Esophagus squamous epithelium (tissue), 5 donors: ENCODE measurements at places on chromosomes 7 and 10.

- no peak for DNase-seq
These were observed 79.0 kb downstream of the AUTS2 start for GRCh38 chr7:69677054-69677852.

DNA sequence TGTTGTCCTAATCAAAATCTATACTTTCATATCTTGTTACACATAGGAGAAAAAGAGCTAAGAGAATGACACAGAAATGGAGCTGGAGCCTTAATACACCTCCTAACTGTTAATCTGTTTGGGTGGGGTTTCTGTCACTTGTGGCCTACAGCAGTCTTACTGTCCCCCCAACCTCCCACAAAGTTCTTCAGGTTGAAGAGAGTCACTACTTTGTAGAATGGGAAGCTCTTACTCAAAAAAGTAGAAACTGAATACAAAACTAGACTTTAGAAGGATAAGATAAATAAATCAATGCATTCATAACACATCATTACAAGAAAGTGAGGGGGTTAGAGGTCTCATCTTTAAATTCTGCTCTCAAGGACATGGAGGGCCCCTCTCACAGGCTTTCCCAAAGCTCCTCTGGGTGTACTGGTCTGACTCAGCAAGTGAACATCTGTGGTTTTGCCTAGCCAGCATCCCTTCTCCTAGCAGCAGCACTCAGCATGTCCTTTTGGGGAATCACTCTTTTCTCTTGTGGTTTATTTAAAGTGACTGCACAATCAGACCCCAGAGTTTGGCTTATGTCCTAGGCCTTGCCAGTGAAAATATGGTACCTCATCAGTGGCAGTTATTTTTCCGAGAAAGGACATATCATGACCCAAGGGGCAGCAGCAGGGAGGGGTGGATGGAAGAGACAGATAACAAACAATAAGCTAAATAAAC lies 2.0 kb upstream of the BLVRA start:
- no peak for DNase-seq

DNA sequence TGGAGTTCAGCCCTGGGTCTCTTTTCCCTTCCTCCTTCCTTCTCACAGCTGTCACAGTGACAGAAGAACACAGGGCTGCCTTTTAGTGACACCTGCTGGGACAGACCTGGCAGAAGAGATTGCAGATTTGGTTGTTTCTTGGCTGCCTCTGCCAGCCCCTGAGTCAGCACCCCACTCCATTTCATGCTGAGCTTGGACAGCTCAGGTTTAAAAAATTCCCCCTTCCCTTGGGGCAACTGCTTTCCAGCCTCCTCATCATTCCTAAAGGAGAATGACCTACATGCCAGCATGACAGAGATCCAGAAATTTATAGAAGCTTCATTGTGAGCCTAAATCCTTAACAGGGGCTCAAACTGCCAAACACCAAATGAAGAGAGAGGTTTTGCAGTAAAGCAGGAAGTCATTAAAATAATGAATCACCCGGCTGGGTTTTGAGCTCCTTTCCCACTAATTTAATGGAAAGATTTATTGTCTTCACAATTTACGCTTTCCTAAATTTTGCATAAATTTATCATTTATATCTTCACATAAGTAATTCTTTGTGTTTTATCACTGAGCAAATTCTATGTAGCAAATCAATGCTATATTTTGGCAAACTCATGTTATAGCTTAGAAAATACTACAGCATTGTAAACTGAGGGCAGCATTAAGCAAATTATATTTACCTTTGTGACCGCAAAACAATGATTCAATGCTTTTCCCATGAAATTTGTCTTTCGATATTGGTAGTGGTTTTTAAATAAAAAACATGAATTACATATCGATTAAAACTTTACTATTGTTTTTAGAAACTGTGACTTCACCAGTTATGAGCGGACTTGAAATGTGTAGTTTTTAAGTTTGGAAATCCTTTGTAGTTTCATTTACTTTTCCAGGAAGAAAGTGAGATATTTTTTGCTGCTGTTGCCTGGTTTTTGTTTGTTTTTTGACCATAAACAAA lies 399.5 kb upstream of the ANKRD30A start:
- no peak for DNase-seq

- no peak for DNase-seq
These were observed 33.5 kb upstream of the IMMP2L start for GRCh38 chr7:111595780-111596179.

DNA sequence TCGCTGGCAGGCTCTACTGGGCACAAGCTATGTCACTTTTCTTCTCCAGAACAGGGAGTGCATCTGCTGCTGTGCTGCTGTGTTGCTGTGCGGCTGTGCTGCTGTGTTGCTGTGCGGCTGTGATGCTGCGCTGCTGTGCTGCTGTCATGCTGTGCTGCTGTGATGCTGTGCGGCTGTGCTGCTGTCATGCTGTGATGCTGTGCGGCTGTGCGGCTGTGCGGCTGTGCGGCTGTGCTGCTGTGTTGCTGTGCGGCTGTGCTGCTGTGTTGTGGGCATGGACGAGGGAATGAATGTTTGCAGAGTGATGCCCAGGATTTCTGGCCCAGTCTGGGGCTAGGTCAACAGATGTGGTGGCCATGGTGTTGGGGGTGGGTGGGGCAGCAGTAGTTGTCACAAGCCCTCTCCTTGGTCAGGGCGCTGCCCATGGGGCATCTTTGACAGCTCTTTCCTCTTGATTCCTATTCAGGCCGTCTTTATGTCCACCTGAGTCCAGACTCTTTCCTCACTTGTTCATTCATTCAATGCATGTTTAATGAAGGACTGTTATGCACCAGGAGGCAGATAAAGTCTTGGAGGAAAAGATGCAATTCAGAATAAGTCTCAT lies 55.6 kb downstream of the C10orf120 start:
- DNase-seq: no peak

DNA sequence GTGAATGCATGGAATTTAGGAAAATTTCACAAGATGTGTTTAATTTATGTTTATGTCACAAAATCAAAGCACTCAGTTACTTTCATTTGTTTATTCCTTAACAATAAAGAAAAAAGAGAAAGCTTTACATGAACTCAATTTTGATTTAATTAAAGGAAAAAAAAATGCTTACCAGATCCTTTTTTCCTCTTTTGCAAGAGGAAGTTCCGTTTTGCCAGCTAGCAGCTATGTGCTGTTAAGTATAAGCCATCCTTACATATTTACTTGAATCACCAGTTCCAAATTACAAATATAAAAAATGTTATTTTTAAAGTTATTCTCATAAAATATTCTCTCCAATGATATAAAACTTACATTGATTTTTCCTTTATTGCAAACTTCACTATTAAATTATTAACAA lies 12.7 kb downstream of the MRC1 start:
- no peak for DNase-seq

DNA sequence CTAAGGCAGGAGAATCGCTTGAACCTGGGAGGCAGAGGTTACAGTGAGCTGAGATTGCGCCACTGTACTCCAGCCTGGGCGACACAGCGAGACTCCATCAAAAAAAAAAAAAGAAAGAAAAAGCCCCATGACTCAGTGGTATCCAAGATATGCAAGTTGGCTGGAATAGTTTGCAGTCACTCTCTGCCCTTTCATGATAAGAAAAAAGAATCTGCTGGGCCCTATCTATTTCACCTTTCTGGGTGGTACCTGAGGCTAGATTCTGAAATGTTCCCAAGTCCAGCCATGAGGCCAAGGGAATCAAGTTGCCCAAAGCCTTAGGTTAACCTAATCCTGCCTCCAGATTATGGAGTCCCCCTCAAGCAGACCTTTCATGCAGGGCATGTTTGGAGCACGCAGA lies 24.3 kb downstream of the NKX2-3 start:
- no peak for DNase-seq

GRCh38 chr7:139598642-139599041 lies 75.2 kb downstream of the CLEC2L start:
- DNase-seq: no peak

- DNase-seq: no peak
These were observed 105.0 kb downstream of the TES start for GRCh38 chr7:116315293-116315692.

DNA sequence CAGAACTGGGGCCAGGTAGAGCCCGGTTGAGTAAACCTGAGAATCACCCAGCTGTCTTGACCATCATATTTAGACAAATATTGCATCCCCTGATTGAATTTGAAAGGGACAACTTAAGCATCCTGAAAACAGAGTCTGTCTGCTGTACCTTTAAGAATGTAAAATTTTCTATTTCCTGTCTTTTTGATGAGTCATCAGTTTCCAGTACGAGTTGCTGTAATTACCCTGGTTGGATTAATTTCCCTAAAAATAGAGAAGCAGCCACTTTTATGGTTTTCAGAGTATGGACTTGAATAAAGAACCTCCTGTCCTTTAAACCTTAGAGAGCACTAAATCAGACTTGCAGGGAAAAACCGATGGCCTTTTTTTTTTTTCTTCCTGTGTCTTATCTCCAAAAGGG lies 164.6 kb upstream of the SH2B2 start:
- DNase-seq: no peak

DNA sequence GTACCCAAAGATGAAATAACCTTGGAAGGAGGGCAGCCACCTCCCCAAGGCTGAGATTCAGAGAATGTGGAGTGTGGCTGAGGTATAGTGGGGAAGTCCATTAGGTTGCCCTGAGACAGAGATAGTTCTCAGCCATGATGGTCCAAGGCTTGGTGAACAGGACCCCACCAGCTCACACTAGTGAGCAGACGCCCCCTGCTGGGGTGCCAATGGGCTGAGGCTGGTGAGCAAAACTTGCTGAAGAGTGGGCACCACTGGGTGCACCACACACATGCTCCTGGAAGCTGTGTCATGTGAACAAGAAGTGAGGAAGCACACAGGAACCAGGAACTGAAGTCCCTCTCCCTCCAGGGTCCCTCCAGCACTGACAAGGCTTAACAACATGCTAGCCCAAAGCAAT lies 8.9 kb downstream of the FBXL13 start:
- DNase-seq: no peak

- no peak for DNase-seq
These were observed 59.5 kb upstream of the CDCA7L start for GRCh38 chr7:22005151-22005550.

- DNase-seq: no peak
These were observed 160.1 kb upstream of the AOAH start for GRCh38 chr7:36884351-36884750.

DNA sequence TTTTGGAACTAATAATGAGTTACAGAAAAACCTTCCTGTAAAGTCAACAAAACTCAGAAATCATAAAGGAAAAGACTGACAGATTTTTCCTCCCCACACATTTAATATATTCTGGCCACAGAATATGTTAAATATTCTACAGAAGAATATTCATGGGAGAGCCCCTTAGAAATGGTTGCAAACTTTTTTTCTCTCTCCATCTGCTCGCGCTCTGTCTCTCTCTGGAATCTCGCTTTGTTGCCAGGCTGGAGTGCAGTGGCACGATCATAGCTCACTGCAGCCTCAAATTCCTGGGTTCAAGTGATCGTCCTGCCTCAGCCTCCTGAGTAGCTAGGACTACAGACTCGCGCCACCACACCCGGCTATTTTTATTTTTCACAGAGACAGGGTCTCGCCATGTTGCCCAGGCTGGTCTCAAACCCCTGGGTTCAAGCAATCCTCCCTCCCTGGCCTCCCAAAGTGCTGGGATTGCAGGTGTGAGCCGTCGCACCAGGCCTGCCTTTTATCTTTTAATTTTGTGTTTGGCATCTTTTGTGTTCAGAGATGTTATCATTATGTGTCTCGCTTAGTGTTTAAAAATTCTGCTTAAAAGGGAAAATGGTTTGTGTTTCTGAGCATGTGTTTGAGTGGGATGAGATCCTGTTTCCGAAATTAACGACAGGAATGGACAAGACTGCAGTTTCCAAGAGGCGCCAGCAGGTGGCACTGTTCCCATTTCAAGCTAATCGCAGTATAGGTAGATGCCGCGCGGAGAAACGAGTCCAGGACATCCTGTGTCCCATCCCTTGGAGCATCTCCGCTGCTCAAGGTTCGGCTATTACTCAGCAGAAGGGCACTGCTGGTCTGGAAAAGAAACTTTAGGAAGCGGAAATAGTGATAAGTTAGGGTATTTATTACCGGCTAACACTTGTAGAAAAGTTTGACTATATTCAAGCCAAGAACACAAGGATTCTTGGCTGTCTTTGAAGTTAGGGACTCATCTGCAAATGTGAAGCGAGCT lies 23.1 kb upstream of the ST7 start:
- no peak for DNase-seq

DNA sequence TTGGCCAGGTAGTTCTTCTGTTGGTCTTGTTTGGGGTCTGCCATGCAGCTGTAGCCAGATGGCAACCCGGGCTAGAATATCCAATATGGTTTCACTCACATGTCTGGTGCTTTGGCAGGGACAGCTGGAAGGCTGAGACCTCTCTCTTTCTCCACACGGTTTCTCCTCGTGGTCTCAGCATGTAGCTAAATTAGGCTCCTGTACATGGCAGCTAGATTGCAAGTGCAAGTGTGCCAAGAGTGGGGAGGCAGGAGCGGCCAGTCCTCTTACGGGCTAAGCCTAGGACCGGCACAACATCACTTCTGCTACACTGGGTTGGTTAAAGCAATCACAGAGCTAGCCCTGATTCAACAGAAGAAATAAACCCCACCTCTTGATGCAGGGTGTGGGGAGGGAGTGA lies 9.3 kb upstream of the PDE1C start:
- DNase-seq: no peak

DNA sequence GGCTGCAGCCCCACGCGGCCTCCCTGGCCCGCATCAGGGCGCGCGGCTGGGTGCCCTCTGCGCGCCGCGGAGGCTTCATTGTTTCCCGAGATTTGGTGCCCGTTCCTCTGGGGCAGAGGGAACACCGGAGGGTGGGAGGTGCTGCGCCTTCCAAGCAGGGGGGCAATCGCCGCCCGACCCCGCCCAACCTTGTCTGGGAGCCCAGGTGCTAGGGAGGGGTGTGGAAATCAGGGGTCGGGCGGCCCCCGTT lies 1.0 kb upstream of the NRP1 start:
- no peak for DNase-seq

DNA sequence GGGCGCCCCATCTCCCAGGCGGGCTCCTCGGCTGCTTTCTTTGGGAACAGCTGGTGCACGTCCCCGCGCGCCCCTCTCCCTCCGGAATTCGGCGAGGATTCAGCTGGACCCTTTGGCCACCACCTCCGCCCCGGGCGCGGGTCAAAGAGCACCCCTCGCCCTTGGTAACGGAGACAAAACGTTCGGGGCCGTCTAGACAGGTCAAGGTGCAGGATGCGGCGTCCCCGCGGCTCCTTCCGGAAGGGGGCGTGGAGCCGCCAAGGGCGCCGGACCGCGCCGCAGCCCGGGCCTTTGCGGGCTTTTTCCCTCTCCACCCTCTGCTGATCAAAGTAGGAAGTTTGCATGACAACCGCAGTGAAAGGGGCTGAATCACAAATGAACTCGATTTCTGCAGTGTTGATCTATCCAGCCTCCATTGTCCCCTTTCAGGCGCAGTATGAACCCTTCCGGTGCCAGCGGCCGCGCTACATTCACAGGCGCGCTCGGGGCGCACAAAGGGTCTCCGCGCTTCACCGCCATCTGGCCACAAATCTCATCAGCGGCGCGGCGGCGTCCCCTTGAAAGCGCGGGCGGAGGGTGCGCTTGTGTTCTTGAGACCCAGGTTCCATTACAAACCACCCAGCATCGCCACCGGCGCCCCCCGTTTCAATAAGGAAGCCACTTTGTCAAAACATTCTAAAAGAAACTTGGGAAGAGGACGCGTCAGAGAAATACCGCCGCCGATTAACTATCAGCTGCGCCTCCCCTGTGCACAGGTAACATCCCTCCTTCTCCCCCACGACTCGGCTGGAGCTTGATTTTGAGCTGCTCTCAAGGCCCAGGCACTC lies 36.4 kb downstream of the CNPY1 start:
- DNase-seq: no peak

- no peak for DNase-seq
These were observed 16.9 kb upstream of the NPS start for GRCh38 chr10:127532193-127532592.
